ENCODE measurements at places on chromosomes 4 and X. TPM values are rescaled to one million over a fixed set of nuclear protein-coding genes. Genes with fewer than 3 reads are reported as not detected.

Gene PIR
- polyA plus RNA-seq = 6.8 TPM

Gene DCAF4L1
- polyA plus RNA-seq = 0.21 TPM

Gene SHROOM3
- 27.8 TPM for polyA plus RNA-seq

Gene MAGEA3
- not detected for polyA plus RNA-seq

Gene NR3C2
- 6.8 TPM for polyA plus RNA-seq

Gene TRMT10A
- 9.4 TPM for polyA plus RNA-seq

Gene SMAD1
- polyA plus RNA-seq = 46.2 TPM

Gene ZCCHC18
- polyA plus RNA-seq = 2.3 TPM

Gene TMSB4X
- 2,768 TPM for polyA plus RNA-seq

Gene AWAT2
- not detected for polyA plus RNA-seq

Gene LDB2
- polyA plus RNA-seq = 17.2 TPM

Gene SLC9B1
- polyA plus RNA-seq = 1.0 TPM

Gene DCAF8L2
- 0.03 TPM for polyA plus RNA-seq

Gene TCEAL3
- polyA plus RNA-seq = 14.2 TPM

Gene TBC1D14
- 48.9 TPM for polyA plus RNA-seq

Gene UCHL1
- 111 TPM for polyA plus RNA-seq

Gene ADH1C
- polyA plus RNA-seq = 40.5 TPM

Gene ABCG2
- polyA plus RNA-seq = 5.7 TPM

Gene ADGRG4
- 7.9 TPM for polyA plus RNA-seq

Gene PPP2R2C
- 3.9 TPM for polyA plus RNA-seq

Gene NMU
- 1.3 TPM for polyA plus RNA-seq
